Immature natural killer cell (primary cell): ENCODE measurements at places on chromosomes 6 and 20.

DNA sequence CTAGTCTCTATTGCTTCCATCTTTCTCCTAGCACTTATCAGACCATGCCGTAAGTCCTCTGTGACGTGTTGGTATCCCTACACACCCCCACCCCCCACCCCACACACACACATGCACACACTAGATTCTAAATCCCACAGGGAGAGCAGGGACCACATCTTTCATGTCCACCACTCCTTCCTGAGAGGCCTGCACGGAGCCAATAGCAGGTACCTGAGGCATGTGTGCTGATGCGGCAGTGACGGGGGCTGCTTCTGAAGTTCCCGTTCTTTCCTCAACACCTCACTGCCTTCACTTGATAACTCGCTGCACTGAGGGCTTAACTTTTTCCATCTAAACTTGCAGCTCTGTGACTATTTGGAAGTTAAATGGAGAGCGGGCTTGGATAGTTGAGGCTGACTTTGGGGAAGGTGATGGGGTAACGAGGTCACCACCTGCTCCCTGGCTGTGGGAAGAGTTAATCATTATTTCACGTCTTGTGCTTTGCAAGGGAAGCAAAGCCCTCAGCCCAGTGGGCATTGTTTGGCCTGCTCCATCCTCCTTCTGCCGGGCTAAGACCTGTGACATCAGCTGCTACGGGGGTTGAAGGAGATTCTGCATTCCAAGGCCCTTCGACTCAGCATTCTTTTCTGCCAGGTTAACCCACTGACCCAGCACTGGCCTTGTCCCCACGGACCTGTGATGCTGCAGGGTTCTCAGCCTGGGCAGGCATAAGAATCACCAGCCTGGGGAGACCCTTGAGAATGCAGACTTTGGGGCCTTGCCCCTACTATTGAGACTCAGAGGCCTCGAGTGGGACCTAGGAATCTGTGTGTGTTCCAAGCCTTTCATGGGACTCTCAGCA, 187.8 kb downstream of the ANKRD60 start:
- no peak overlapping the region for H3K27ac ChIP-seq
- H3K36me3 ChIP-seq = no peaks in the 10 kb centered on the region
- no peak for DNase-seq
- H3K27me3 ChIP-seq = peaks cover 4% of the 10 kb centered on the region

DNA sequence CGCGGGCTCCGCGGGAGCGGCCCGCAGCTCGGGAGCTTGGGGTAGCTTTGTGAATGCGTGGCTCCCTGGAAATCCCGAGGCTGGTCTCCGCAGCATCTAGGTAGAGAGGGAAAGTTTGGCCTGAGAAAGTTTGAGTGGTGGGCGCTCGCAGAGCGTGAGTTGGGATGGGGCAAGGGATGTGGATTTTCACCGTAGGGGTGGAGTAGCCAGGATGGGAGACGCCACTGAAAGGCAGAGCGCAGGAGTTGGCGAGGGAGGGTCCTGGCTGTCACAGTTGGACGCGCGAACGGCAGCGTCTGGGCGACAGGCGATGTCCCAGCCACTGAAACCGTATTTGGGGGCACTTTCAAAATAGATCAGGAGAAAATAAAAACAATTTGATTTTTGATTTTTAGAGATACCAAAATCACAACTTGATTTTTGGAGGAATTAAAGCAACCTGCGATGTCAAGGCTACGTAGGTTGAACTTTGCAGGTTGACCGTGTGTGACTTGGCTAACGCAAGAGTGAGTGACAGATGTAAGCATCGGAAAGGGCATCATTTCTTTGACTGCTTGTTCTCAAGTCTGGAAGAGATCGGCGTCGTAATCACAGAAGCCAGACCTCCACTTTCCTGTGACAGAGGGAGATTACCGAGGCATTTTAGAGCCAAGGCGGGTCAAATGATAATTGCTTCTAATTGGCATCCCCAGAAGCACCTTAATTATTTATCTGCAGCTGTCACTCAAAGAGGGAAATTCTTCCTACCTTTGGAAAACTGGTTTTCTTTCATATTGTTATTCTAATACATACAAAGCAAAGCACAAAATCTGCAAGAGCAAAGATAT, 646 bp downstream of the HEY2 start:
- H3K36me3 ChIP-seq = no peaks in the 10 kb centered on the region
- peaks cover 34% of the 10 kb centered on the region for H3K4me1 ChIP-seq
- peak; percentile 26 for DNase-seq
- H3K27ac ChIP-seq = peak overlapping the region; percentile 93
- H3K27me3 ChIP-seq = peaks cover 31% of the 10 kb centered on the region
- peak overlapping the region; percentile 89 for H3K4me3 ChIP-seq

DNA sequence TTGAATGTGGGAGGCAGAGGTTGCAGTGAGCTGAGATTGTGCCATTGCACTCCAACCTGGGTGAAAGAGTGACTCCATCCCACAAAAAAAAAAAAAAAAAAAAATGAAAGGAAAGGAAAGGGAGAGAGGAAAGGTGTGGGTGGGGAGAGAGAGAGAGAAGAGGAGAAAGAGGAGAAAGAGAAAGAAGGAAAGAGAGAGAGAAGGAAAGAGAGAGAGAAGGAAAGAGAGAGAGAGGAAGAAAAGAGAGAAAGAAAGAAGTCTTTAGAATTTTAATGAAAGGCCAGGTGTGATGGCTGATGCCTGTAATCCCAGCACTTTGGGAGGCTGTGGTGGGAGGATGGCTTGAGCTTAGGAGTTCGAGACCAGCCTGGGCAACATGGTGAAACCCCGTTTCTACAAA, 7.7 kb upstream of the BCAS4 start:
- no peak for DNase-seq
- no peaks in the 10 kb centered on the region for H3K27me3 ChIP-seq
- peaks cover 4% of the 10 kb centered on the region for H3K4me1 ChIP-seq
- H3K27ac ChIP-seq = no peak overlapping the region
- H3K4me3 ChIP-seq = no peak overlapping the region

DNA sequence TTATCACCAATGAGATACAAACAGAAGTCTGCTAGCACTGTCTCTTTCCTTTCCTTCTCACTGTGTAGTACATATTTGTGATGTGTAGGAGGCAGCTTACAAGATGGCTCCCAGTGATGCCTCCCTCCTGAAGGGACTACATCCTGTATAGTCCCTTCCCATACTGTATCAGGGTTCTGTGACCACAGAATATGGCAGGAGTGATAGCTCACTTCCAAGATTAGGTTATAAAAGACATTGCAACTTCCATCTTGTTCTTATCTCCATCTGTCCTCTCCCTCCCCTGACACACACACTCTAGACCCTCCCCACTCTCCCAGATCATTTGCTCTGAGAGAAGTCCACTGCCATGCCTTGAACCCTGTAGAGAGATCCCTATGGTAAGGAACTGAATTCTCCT, 38.0 kb downstream of the SESN1 start:
- peaks cover 33% of the 10 kb centered on the region for H3K4me1 ChIP-seq
- no peak overlapping the region for H3K4me3 ChIP-seq
- DNase-seq = no peak
- peak overlapping the region; percentile 17 for H3K27ac ChIP-seq

- no peak overlapping the region for H3K27ac ChIP-seq
- no peaks in the 10 kb centered on the region for H3K36me3 ChIP-seq
- DNase-seq = no peak
- no peaks in the 10 kb centered on the region for H3K4me1 ChIP-seq
- H3K27me3 ChIP-seq = no peaks in the 10 kb centered on the region
Observed at GRCh38 chr6:134389129-134389528, 71.2 kb upstream of the SGK1 start.

DNA sequence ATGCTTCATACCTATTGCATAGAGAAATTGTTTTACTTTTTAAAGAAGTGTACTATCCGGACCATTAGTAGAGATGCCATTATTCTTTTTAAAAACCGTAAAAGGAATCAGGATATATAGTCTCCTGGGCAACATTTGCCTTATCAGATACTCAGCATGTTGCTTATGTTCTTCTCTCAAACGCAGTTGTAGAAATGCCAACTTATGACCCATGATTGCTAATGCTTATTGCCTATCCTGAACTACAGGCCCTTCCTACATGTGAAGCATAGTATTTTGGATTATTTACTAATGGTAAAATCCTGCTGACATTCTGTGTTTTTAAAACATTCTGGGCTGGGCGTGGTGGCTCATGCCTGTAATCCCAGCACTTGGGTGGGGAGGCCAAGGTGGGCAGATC, 99.5 kb downstream of the FOXO3 start:
- H3K27ac ChIP-seq = no peak overlapping the region
- no peak overlapping the region for H3K4me3 ChIP-seq
- H3K27me3 ChIP-seq = no peaks in the 10 kb centered on the region
- peaks cover 10% of the 10 kb centered on the region for H3K36me3 ChIP-seq
- no peak for DNase-seq

DNA sequence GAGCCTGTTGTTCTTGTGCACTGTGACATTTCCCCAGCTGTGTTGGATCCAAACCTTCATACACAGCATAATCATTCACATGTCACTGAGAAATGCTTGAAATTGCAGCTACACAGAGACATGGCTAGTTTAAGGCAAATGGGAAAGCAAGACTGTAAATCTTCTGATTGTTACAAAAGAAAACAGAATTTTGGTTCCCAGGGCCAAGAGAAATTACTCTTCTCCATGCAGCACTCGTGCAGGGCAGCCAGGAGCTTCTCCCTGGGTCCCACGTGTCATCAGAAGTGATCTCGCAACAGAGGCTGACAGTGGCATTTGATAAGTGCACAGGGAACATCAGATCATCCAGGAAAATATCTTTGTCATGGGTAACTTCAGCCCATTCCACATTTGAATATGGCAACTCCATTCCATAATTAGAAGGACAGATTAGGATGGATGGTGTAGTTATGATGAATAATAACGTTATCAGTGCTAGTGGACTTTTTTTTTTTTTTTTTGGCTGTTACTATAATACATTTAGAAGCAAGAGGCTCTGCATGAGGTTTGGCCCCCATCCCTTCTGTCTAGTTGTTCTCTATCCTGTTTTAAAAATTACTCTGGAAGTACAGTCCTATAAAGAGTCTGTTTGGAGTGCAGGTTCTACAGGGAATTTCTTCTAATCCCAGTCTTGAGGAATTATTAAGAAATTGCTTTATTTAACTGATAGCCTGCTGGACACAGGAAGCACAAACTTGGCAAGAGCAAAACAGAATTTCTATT, 571.0 kb upstream of the NOX3 start:
- H3K27me3 ChIP-seq = peaks cover 2% of the 10 kb centered on the region
- DNase-seq = no peak
- no peak overlapping the region for H3K4me3 ChIP-seq
- no peak overlapping the region for H3K27ac ChIP-seq

DNA sequence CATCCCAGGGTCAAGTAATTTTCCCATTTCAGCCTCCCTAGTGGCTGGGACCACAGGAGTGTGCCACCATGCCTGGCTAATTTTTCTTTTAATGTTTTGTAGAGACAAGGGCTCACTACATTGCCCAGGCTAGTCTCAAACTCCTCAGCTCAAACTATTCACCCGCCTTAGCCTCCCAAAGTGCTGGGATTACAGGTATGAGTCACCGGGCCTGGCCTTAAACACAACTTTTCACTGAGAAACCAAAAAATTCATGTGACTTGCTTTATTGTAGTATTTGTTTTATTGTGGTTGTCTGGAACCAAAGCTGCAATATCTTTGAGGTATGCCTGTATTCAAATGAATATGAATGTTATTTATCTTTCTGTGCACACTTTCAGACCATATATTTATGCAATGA, 72.2 kb downstream of the RWDD2A start:
- no peak overlapping the region for H3K4me3 ChIP-seq
- H3K36me3 ChIP-seq = peaks cover 3% of the 10 kb centered on the region
- H3K27me3 ChIP-seq = no peaks in the 10 kb centered on the region

DNA sequence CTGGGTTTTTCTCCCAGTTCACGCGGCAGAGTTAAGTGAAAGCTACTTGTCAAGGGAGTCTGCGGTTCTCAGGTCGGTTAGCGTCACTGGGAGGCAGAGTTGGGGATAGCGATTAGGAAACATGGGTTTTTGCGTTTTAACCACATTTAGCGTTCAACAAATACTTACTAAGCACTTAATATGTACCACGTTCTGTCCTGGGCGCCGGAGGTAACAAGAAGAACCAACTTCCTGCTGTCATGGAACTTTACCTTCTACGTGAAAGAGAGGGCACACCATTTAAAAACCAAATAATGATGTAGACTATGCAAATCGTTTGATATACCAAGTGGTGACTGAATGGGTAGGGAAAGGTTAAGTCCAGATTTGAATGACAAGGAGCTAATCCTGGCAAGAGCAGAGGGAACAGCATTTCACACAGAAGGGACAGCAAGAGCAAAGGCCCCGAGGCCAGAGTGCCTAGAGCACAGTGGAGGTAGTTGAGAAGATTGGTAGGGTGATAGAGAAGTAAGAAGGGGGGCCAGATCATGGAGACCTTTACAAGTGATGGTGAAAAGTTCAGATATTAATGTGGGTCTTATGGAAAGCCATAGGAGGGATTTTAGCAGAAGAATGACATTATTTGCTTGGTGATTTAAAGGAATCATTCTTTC, 744 bp downstream of the RIOK1 start:
- peaks cover 21% of the 10 kb centered on the region for H3K27me3 ChIP-seq
- H3K4me3 ChIP-seq = peak overlapping the region; percentile 91
- H3K4me1 ChIP-seq = peaks cover 37% of the 10 kb centered on the region
- peaks cover 8% of the 10 kb centered on the region for H3K36me3 ChIP-seq
- no peak for DNase-seq
- peak overlapping the region; percentile 99 for H3K27ac ChIP-seq

DNA sequence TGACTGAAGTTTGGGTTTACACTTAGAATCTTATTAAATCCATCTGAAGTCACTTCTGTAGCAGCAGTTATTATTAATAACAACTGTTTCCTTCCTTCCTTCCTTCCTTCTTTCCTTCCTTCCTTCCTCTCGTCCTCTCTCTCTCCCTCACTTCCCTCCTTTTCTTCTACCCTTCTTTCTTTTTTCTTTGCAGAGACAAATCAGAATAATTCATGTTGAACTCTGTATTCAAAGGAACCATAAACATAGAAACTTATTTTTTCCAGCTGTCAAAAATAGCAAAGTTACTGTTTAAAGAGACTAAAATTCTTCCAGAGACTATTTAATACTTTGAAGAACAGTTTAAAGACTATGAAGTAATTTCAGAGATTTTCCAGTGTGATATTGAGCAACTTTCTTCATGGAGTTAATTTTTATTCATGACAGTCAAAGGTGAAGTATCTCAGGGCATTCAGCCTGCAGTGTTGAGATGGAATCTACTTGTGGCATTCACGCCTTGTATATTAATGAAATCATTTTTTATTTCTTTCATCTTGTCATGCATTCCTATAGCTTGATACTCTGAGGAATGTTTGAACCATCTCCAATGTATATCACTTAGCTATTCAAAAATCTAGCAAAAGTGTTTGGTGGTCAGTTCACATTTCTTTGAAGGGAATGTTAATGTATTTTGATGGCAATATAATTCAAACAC, 109.7 kb downstream of the BCAS1 start:
- H3K27ac ChIP-seq = no peak overlapping the region
- peaks cover 9% of the 10 kb centered on the region for H3K27me3 ChIP-seq
- no peaks in the 10 kb centered on the region for H3K4me1 ChIP-seq

- peaks cover 14% of the 10 kb centered on the region for H3K4me1 ChIP-seq
- no peak for DNase-seq
- H3K4me3 ChIP-seq = no peak overlapping the region
- no peaks in the 10 kb centered on the region for H3K27me3 ChIP-seq
- H3K27ac ChIP-seq = no peak overlapping the region
Observed at GRCh38 chr6:20605061-20605460, 70.8 kb downstream of the CDKAL1 start.
